ENCODE measurements at places on chromosomes 6 and 20. TPM values are rescaled to one million over a fixed set of nuclear protein-coding genes. Genes with fewer than 3 reads are reported as not detected.

Gene OR2H2
- polyA plus RNA-seq, result 0.17 TPM

Gene ADGB
- polyA plus RNA-seq, result 0.34 TPM

Gene NRSN1
- 0.70 TPM for polyA plus RNA-seq

Gene MOXD1
- 311 TPM for polyA plus RNA-seq

Gene CFAP61
- polyA plus RNA-seq, result 3.1 TPM

Gene TDP2
- 67.4 TPM for polyA plus RNA-seq

Gene CD93
- polyA plus RNA-seq, result 42.6 TPM

Gene TBXT
- 0.04 TPM for polyA plus RNA-seq

Gene FILIP1
- polyA plus RNA-seq, result 3.3 TPM

Gene MTFR2
- polyA plus RNA-seq, result 2.7 TPM

Gene WFDC11
- polyA plus RNA-seq, result 0.10 TPM

Gene C20orf202
- 0.24 TPM for polyA plus RNA-seq

Gene TRIM31
- polyA plus RNA-seq, result not detected

Gene PDYN
- polyA plus RNA-seq, result 0.23 TPM

Gene PPDPF
- polyA plus RNA-seq, result 425 TPM

Gene CLVS2
- polyA plus RNA-seq, result 0.17 TPM

Gene RNF39
- 1.6 TPM for polyA plus RNA-seq

Gene DLL1
- polyA plus RNA-seq, result 13.7 TPM

Gene PTCHD4
- 2.6 TPM for polyA plus RNA-seq

Gene TFAP2A
- 33.9 TPM for polyA plus RNA-seq

Gene MICB
- polyA plus RNA-seq, result 0.80 TPM
